ENCODE measurements at places on chromosomes 7 and 10.
A peak's percentile ranks its signal among the peaks of the same experiment; 100 is the strongest.

DNA sequence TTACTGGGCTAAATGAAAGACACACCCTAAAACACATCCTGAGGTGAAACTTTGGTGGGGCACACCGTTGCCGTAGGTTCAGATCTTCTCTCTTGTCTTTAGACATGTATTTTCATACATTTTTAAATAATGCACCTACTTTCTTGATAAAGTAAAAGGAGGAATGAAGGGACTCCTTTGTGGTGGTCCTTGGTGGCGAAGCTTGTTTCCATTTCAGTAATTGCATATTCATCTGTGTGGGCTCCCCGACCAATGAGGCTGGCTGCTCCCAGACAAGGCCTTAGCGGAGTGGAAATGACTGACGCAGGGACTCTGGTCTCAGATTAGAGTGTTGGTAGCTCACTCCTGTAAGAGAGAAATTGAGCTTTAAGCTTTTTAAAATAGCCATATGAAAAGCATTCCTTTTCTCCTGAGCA lies 815 bp downstream of the CCSER2 start:
- DNase-seq, result no peak

DNA sequence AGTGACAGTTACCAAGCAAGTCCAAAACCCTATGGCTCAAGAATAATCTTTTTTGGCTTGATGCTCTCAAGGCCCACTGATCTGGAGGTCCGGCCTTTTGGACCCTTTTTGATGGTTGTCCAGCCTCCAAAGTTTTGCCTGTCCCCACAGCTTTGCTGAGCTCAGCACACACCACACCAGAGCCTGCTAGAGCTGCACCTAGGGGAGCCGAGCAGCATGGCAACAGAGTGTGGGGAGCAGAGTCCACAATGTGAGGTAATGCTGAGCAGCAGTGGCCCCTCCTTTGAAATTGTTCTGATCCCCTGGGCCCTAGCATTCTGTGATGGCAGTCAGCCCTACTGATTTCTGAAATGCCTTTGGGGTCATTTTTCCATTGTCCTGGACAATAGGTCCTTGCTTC lies 9.3 kb downstream of the GIMAP7 start:
- DNase-seq, result no peak

DNA sequence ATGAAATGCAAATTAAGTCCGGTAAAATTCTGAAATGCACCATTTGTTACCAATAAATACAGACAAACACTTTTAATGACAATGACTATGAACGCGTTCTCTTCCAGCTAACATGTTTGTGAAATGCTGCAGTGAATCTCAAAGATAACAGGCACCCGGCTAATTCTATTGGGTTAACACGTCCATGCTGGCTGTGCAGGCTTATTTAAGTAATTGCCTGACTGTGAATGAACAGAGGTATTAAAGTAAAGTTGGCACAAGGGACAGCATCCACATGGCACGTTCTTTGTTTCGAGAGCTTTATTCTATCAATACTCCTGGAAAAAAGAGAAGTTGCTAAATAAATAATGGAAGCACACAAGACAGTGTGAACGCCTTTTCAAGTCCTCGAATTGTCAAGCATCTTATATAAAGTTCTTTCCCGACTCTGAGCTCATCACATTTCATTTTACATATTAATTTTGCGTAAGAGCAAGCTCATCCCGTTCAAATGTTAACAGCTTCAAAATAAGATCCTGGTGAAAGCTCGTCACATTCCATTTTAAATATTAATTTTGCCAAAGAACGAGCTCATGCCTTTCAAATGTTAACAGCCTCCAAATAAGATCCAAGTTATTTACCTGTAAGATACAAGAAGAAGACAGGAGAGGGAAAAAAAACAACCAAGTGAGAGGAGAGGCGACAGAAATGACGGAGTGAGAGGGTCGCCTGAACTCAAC lies 111.3 kb upstream of the RHEB start:
- DNase-seq, result no peak

GRCh38 chr7:30990673-30991170 lies 27.0 kb downstream of the GHRHR start:
- no peak for DNase-seq

- no peak for DNase-seq
Measured at GRCh38 chr7:47506382-47507339, 75.2 kb downstream of the TNS3 start.

GRCh38 chr7:156497776-156498509 lies 142.6 kb upstream of the RNF32 start:
- no peak for DNase-seq

DNA sequence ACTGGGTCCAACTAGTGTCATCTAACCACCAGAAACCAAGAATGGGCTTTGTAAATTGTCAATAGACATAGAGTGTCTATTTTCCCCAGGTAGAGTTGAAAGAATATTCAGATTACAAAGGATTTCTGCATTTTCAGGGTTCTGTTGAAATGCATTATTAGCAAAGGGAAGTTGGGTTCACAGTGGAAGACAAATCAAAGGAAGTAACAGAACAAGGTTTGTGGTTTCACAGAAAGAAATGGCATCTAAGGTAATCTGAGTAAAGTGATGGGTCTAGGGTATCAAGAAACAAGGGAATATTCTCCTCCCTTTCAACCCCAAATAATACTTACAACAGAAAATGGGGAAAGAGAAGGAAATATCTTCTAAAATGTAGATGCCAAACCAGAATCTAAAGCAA lies 25.8 kb downstream of the CEP41 start:
- no peak for DNase-seq

- peak; percentile 81 for DNase-seq
Measured at GRCh38 chr10:11164803-11165590, 147.3 kb downstream of the CELF2 start.

DNA sequence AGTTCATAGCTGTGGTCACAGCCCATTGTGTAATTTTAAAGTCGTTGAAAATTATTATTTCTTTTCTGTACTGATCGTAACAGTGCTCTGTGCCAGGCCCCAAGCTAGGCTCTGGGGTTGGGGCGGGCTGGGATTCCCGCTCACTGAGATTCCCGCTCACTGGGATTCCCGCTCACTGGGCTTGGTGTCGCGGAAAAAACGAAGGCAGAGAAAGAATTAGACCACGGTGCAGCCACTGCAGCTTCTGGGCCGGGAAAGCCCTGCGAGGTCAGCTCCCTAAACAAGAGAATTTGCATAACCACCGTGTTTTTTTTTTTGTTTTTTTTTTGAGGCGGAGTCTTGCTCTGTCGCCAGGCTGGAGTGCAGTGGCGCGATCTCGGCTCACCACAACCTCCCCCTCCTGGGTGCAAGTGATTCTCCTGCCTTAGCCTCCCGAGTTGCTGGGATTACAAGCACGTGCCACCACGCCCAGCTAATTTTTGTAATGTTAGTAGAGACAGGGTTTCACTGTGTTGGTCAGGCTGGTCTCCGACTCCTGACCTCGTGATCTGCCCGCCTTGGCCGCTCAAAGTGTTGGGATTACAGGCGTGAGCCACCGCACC lies 31.2 kb downstream of the FOXK1 start:
- DNase-seq, result no peak

DNA sequence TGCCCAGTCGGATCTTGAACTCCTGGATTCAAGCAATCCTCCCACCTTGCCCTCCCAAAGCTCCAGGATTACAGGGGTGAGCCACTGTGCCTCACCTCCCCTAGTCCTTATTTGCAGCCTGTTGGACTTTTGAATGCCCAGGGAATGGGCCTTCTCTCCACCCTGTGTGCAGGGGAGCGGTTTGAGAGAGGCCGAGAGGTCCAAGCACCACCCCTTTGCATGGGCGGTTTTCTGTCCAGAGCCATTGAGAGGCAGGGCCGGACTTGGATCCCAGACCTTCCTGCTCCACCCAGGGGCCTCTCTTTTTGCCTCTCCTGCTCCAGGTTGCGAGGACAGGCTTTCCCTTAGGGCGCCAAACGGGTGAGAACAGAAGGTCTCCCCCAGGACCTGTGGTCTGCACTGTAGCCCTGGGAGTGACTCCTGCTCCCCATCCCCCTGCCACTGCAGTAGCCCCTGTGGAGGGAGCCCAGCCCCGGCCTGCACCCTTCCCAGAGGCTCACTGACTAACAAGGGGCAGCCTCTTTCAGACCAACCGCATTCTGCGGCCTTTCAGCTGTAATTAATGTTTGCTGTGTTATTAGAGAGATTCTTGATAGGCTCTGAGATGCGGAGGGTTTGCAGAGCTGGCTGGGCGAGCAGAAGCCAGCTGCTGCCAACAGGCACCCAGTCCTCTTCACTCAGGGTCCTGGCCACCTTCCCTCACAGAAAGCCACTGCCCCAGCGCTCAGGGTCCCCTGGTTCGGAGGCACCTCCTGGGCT lies 57.9 kb downstream of the ELFN1 start:
- no peak for DNase-seq

GRCh38 chr7:102917436-102918353 lies 4.9 kb downstream of the LRRC17 start:
- no peak for DNase-seq

DNA sequence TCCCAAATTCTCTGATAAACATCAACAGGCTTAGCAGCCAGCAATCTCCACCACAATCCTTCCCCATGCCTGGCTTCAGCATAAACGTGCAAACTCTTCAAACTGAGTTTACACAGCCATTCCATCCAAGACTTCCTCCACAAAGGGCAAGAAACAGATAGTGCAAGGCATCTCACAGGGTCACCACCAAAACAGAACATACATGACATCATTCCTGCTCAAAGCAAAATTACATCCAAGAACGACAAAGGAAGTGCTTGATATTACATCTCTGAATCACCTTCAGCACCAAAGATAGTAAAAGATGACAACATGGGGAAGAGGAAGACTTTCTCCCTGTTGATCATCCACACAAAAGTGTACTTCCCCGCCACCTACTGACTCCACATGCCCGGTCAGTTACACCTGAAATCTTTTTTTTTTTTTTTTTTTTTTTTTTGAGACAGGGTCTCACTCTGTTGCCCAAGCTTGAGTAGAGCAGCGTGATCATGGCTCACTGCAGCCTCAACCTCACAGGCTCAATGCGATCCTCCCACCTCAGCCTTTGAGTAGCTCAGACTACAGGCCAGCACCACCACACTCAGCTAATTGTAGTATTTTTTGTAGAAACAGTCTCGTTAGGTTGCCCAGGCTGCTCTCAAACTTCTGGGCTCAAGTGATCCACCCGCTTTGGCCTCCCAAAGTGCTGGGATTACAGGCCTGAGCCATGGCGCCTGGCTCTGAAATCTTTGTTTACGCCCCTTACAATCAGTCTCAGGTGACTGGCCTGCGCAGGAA lies 127.5 kb downstream of the PARD3 start:
- DNase-seq, result no peak

- no peak for DNase-seq
Measured at GRCh38 chr7:28291559-28291958, 111.0 kb upstream of the JAZF1 start.

Data from CD4-positive, alpha-beta T cell treated with Interleukin-15 for 4 hours (primary cell).